ENCODE measurements at places on chromosomes 6 and 20.

GRCh38 chr6:27608916-27609883, 136.3 kb upstream of the ZNF184 start:
- DNase-seq: peak; percentile 42

- DNase-seq: no peak
Measured at GRCh38 chr20:45066372-45066771, 34.6 kb downstream of the KCNS1 start.

DNA sequence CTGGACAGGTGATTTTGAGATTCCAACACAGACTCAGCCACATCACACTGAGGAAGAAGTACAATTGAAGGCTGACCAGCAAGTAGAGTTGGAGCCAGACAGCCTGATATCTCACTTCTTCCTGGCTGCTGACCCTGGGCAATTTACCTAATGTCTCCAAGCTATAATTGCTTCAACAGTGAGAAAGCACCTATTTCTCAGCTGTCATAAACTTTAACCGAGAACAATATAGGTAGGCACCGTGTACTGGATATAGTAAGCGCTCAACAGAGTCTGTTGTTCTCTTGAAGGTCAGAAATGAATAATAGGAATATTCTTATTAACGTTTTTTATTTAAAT, 28.3 kb downstream of the STX7 start:
- DNase-seq: no peak

- no peak for DNase-seq
Measured at GRCh38 chr6:166202321-166202733, 34.7 kb upstream of the TBXT start.

DNA sequence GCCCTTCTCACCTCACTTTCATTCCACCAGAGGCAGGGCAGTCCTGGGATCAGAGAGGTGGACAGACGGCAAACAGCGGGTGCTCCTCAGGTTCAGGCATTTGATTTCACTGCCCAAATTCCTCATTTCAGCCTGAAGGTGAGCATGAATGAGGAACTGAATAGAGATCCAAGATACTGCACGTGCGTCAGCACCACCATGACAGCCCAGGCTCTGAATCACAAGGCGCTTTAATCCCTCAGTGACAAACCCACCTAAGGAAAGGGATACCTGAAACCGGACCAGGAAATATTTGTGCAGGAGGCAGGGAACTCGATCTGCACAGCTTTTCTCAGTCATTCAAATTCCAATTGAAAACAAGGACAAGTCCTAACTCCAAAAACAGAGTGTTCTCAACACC, 174.8 kb upstream of the HEY2 start:
- no peak for DNase-seq

- no peak for DNase-seq
Measured at GRCh38 chr6:50927800-50928199, 109.1 kb downstream of the TFAP2B start.

GRCh38 chr6:2038092-2038491, 207.3 kb downstream of the GMDS start:
- no peak for DNase-seq

DNA sequence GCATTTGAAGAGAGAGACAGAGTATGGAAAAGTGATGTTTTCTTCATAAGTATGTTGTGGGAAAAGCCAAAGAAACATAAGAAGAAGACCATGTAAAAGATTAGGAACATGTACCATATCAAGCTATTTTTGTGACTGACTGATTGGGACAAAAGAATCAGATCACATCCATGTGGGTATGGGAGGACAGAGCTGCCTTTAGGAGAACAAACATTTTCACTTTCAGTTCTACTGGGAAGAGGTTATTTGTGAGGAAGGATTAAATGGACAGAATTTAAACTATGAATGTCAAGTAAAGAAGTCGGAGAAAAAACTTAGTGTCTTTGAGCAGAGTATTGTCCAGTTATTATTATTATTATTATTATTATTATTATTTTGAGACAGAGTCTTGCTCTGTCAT, 124.4 kb upstream of the HCRTR2 start:
- DNase-seq: no peak

DNA sequence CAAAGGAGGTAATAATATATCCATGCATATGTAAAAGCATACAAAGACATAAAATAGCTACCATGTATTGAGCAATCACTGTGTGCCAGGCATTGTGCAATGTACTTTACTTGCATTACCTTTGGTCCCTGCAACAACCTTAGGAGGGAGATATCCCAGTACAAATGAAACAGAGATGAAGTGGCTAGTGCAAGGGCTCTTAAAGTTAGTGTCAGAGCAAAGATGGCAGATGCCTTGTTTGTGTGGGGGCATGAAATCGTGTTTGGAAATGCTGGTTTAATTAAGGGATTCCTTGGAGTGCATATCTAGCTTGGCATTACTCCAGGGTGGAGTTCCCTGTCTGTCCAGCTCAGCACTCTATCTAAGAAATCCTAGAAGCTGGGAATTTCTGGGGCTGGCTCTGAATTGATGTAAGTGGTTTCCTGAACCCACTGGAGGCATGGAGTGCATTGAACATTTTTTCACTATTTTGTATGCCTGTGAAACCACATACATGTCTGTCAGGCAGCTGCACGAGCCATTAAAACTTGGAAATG, 9.8 kb downstream of the PAQR8 start:
- DNase-seq: no peak

DNA sequence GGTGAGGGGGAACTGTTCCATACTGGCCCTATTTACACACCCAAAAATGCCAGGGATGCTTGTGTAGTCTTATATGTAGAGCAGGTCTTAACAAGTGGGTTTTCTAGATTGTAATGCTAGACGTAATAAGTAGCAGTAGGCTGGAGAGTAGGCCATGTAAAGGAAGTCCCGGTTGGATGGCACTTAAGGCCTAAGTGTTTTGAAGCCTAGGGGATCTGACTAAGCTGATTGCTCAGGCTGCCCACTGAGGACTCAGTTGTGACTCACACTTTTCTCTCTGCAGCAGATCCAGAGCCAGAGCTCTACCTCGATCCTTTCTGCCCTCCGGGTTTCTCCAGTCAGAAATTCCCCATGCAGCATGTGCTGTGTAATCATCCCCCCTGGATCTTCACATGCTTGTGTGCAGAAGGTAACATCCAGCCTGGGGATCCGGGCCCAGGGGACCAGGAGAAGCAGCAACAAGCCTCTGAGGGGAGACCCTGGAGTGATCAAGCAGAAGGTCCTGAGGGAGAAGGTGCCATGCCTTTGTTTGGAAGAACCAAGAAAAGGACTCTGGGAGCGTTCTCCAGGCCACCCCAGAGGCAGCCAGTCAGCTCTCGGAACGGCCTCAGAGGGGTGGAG, 26.6 kb downstream of the ZNF133 start:
- no peak for DNase-seq

DNA sequence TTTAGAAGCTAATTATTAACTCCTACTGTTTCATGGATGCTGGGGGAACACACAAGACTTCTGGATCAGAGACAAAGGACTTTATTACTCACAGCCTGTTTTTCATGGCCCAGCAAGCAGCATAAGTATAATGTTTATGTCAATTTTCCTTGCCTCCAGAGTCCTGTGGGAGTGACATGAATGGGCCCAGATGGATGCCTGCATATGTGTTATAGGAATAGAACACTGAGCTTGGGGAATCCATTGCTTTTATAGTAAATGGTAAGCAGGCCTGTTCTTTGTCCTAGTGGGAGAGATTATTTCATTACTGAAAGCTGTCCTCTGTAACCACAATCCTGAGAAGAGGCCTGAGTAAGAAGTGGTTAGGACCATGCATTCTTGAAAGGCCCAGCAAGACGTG, 25.6 kb downstream of the BLTP3A start:
- DNase-seq: no peak

DNA sequence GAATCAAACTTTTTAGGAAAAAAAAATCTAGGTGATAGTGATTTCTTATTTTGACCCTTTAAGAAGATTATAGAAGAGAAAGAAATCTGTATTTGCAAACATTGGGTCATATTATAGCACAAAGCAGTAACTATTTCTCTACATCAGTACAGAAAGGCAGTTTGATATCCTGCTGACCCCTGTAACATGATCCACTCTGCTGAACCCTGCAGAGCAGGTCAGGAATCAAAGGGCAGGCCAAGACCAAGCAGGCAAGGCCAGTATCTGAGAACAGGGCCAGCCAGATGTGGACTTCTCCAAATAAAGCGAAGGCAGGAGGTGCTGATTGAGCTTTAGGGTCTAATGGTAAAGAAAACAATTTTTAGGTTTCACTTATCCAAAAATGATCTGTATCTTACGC, 239.4 kb downstream of the PTPRK start:
- no peak for DNase-seq

DNA sequence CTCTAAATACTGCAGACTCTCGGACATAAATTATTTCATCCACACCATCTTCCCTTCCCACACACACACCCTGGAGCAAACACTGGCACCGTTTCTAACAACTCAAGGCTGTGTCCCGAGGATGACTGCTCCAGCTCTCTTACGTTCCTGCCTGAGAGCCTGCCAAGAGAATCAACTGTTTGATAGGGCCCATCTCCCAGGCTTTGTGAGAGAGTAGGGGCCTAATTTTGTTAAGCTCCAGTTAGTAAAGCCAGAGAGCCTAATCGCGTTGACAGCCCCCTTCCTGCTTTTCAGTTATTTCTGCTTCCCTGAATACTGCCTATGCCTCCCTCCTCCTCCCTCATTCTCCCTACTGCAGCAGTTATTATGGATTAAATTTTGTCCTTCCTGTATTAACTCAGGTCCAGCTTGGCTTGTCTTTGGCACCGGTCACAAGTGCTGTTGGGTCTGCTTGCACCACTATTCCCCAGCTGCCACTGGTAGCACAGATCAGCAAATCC, 118.1 kb upstream of the TMEM181 start:
- DNase-seq: no peak

- DNase-seq: no peak
Measured at GRCh38 chr6:108896111-108896661, 48.0 kb downstream of the ARMC2 start.

DNA sequence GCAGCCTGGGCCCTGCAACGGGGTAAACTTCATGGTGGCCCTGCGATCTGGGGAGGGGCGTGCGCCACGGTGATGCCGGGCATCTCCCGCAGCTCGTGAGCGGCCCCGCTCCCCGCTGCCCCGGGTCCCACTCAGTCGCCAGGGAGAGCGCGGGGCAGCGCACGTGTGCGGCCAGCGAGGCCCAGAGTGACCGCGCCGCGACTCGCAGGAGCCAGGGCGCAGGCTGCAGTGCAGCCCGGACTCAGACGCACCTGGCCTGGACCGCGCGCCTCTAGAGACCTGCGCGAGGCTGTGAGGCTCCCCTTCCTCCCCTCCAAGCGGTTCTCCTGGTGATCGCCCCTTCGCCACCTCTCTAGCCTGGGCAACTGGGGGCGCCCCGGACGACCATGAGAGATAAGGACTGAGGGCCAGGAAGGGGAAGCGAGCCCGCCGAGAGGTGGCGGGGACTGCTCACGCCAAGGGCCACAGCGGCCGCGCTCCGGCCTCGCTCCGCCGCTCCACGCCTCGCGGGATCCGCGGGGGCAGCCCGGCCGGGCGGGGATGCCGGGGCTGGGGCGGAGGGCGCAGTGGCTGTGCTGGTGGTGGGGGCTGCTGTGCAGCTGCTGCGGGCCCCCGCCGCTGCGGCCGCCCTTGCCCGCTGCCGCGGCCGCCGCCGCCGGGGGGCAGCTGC, 652 bp downstream of the BMP6 start:
- DNase-seq: peak; percentile 34

GRCh38 chr6:39086294-39086693, 28.7 kb downstream of the SAYSD1 start:
- no peak for DNase-seq

GRCh38 chr6:90835596-90836212, 248.8 kb upstream of the MAP3K7 start:
- DNase-seq: peak; percentile 96

GRCh38 chr6:43570876-43571441, 4.9 kb downstream of the XPO5 start:
- no peak for DNase-seq

- no peak for DNase-seq
Measured at GRCh38 chr6:105526225-105526872, 123.5 kb upstream of the PREP start.

DNA sequence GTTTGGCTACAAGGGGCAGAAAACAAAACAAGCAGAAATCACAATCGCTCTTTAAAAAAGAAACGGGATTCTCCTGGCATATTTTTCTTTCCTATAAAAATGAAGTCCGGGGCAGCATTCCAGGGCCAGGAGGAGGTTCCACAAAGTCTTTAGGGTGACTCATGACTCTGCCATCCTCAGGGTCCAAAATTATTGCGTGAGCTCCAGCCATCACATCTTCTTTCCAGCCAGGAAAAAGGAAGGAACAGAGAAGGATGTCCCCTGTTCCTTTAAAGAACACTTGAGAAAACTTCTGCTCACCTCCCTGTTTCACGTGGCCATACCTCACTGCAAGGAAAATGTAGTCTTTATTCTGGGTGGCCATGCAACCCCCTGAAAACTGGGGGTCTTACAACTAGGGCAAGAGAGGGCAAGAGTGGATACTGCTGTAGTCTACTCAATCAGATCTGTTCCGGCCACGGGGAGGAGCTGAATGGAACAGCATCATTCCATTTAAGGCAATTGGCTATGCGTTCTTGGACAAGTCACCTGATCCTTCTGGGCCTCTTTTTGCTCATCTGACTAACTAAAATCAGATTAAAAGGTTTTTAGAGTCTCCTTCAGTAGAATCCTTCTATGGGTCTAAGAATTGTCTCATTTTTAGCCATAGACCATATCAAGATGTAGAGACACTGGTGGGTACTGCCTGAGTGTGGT, 49.4 kb downstream of the CTCFL start:
- no peak for DNase-seq

- no peak for DNase-seq
Measured at GRCh38 chr6:105257340-105257739, 77.5 kb upstream of the POPDC3 start.

GRCh38 chr6:35166520-35166919, 25.4 kb upstream of the TCP11 start:
- no peak for DNase-seq

- DNase-seq: no peak
Measured at GRCh38 chr6:122770835-122771601, 8.5 kb upstream of the FABP7 start.

- DNase-seq: no peak
Measured at GRCh38 chr20:2212456-2213015, 83.3 kb upstream of the TGM3 start.

DNA sequence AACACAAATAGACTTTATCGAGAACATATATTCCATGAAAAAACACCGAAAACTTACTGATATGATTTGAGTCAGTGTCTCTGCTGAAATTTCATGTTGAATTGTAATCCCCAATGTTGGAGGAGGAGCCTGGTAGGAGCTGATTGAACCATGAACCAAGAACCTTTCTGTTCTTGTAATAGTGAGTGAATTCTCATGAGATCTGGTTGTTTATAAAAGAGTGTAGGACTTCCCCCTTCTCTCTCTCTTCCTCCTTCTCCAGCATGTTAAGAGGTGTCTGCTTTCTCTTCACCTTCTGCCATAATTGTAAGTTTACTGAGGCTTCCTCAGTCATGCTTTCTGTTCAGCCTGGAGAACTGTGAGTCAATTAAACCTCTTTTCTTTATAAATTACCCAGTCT, 1289.3 kb upstream of the CITED2 start:
- DNase-seq: no peak

All from NCI-H748 treated with DMSO at 0.1 percent for 48 hours (cell line).